Smooth muscle cell of the pulmonary artery (primary cell): ENCODE measurements at places on chromosomes 1 and 21. TPM values are rescaled to one million over a fixed set of nuclear protein-coding genes. Genes with fewer than 3 reads are reported as not detected.

The ANGPTL1 gene
- total RNA-seq: 6.1 and 16.4 TPM in 2 replicates

The S100A10 gene
- total RNA-seq: 131 and 191 TPM in 2 replicates

The RBM11 gene
- 0.26 TPM in 1 of 2 replicates, not detected in the other for total RNA-seq

The TDRD5 gene
- not detected in 2 replicates for total RNA-seq

The FAM131C gene
- 0.69 and 0.85 TPM in 2 replicates for total RNA-seq

The TMEM54 gene
- total RNA-seq: 30.8 and 49.7 TPM in 2 replicates

The POU2F1 gene
- total RNA-seq: 5.7 and 7.5 TPM in 2 replicates

The C1QB gene
- not detected in 2 replicates for total RNA-seq

The JAM2 gene
- 3.3 and 6.9 TPM in 2 replicates for total RNA-seq

The MYOG gene
- total RNA-seq: not detected in 2 replicates

The BPNT1 gene
- 20.2 and 26.8 TPM in 2 replicates for total RNA-seq

The OR10T2 gene
- total RNA-seq: not detected in 2 replicates

The HORMAD1 gene
- total RNA-seq: not detected in 2 replicates

The KCNQ4 gene
- 0.53 and 1.2 TPM in 2 replicates for total RNA-seq

The SPATA45 gene
- total RNA-seq: not detected in 2 replicates

The S100A7 gene
- not detected in 2 replicates for total RNA-seq

The DIO1 gene
- not detected in 2 replicates for total RNA-seq

The CC2D1B gene
- total RNA-seq: 29.5 and 39.4 TPM in 2 replicates

The ERG gene
- total RNA-seq: 10.8 and 26.9 TPM in 2 replicates
